ENCODE measurements at places on chromosomes 2 and 18.
A peak's percentile ranks its signal among the peaks of the same experiment; 100 is the strongest.

DNA sequence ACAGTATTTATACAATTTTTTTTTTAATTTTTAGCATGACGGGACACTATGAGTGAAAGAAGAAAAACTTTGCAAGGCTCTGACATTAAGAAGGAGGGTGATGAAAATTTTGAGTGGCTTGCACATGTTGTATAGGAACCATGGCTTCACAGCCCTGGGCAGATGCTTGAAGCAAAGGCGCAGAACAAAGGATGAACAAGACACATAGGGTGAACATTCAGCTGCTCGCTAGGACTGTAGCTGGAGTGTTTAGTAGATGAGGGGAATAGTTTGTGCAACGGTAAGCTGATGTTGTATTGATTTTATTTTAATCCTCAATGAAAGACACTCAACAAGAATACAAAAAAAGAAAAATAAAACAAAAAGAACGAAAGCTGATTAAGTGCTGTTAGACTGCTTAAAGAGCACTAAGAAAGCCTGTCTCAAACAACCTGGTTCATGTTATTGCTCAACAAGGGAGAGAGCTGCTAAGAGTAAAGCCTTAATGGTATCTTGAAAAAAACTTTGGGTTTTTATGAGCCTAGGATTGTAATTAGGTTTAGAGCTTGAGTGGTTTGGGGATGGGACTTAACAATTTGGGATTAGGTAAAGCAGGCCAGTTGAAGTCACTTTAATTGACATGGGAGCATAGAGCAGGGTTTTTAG is 41.2 kb upstream of the GCFC2 start:
- no peak for DNase-seq

DNA sequence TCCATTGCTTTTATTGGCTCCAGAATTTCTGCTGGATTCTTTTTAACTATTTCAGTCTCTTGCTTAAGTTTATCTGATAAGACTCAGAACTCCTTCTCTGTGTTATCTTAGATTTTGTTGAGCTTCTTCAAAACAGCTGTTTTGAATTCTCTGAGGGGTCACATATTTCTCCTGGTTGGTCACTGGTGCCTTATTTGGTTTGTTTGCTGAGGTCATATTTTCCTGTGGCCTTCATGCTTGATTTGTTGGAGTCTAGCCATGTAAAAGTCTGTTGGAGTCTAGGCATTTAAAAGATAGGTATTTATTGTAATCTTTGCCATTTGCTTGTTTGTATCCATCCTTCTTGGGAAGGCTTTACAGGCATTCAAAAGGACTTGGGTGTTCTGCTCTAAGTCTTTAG is 398.7 kb downstream of the DSEL start:
- no peak for DNase-seq

- DNase-seq = no peak
Measured at GRCh38 chr18:34551824-34552223, 158.3 kb upstream of the DTNA start.

GRCh38 chr2:50529600-50530218 is 502.2 kb downstream of the NRXN1 start:
- DNase-seq = peak; percentile 65

GRCh38 chr2:214995409-214995808 is 143.0 kb downstream of the ABCA12 start:
- no peak for DNase-seq

All from dermis blood vessel endothelial cell (primary cell).